BE2C (cell line): ENCODE measurements at places on chromosomes 12 and 14.
A peak's percentile ranks its signal among the peaks of the same experiment; 100 is the strongest.

DNA sequence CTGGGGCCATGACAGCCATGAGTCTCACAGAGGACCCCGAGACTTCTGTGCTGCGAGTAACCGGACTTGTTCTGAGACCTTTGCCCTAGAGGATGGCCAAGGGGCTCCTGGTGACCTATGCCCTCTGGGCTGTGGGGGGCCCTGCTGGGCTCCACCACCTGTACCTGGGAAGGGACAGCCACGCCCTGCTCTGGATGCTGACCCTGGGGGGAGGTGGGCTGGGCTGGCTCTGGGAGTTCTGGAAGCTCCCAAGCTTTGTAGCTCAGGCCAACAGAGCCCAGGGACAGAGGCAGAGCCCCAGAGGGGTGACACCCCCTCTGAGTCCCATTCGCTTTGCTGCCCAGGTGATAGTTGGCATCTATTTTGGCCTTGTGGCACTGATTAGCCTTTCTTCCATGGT, 2.1 kb downstream of the DNAJC22 start:
- DNase-seq: no peak

DNA sequence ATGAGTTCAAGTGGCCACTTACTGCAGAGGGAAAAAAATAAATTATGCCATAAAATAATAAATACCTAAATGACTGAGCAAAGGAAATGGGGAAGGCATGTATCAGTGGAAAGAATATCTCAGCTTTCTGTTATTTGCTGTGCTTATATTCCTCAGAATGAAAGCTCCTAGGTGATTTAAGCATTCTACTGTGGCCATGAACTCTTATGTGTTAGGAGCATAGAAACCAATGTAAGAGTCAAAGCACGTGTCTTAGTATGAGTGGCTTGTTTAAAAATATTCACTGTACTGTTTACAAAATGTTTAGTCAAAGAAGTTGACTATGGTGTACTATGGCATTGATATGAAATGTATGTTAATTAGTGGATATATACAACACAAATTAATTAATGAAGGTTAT, 59.0 kb upstream of the RTL1 start:
- DNase-seq: no peak

- no peak for DNase-seq
Observed at GRCh38 chr12:124772289-124773170, 91.1 kb downstream of the SCARB1 start.

GRCh38 chr14:101634850-101635748, 73.8 kb downstream of the DIO3 start:
- no peak for DNase-seq

GRCh38 chr14:105343194-105343593, 28.6 kb downstream of the PACS2 start:
- DNase-seq: peak; percentile 45

DNA sequence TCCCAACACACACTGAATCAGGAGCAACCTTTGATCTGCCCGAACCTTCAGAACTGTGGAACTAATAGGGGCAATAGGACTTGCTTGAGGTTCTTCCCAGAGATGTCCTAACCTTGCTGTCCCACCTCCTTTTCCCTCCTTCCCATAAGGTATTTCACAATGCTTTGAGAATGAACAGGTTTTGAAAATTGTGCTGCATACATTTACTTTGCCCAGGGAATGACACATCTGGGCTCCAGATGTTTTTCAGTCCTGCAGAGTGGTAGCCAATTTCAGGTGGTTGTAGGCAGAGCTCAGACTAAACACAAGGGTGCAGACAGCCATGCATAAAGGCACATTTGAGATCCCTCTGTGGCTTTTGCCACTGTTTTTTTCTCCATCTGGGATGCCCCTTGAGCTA, 206.7 kb upstream of the PWP1 start:
- no peak for DNase-seq

DNA sequence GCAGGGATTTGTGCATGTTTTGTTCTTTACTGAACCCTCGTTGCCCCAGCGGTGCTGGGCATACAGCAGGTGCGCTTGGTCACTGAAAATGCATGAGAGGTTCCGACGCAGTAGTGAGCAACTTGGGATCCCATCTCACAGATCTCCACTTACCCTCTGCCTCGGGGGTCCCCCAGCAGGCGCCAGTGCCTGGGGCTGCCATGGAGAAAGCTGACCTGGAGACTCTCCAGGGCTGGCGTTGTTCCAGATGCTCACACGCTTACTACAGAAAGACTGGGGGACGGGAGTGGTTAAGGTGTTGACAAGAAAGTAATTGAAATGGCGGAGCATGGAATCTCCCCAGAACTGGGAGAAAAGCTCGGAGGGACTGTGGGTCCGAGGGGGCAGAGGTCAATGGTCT, 14.2 kb downstream of the GLT1D1 start:
- DNase-seq: no peak

- no peak for DNase-seq
Observed at GRCh38 chr14:105096206-105096875, 31.1 kb upstream of the GPR132 start.

DNA sequence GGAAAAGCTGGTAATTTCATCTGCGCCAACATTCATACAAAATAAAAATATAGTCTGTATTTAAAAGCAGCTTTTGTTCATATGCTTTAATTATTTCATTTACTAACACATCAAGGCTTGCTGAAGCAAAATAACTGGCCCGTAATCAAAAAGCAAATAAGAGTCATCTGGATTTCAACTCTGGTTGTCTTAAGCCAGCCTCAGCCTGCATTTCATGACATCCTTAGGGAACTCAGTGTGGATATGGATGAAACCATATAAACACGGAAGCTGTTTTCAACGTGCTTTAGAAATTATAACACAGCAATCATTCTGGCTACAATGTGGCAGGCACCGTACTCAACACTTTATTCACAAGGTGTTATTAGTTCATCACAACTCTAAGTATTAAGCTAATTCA, 852 bp downstream of the COX16 start:
- DNase-seq: no peak

DNA sequence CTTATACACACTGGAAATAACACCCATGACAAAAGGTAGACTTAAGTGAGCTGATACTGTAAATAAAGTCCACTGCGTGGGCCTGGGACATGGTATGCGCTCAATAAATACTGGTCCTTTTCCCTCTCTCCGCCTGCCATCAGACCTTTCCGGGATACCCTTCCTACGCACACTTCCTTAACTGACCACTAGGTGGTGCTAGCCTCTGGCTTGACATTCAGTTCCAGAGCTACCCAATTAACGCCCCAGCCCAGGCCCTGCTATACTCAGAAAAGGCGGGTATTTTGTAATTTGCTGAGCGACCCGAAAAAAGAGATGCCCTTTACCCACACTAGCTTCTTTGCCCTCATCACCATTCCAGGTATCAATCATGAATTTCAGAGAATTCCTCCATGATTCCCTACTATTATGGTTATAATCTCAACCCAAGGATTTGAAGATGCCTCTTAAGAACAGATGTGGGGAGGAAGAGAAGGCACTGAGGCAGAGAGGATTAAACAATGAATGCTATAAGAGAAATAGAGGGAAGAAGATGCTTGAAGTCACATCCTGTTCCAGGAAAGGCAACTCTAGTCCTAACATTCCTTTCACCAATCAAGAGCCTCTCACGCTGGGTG, 3.9 kb upstream of the LRP1 start:
- DNase-seq: peak; percentile 82

GRCh38 chr14:30443368-30444007, 115.5 kb upstream of the G2E3 start:
- no peak for DNase-seq

GRCh38 chr14:90569606-90570387, 173.0 kb downstream of the CALM1 start:
- no peak for DNase-seq
